Epithelial cell of proximal tubule (primary cell): ENCODE measurements at places on chromosomes 12 and 14. TPM values are rescaled to one million over a fixed set of nuclear protein-coding genes. Genes with fewer than 3 reads are reported as not detected.

Gene EXOC3L4
- total RNA-seq: 0.17 TPM in 1 of 2 replicates, not detected in the other

Gene RTN1
- 0.35 and 0.51 TPM in 2 replicates for total RNA-seq

Gene IFNG
- total RNA-seq: not detected in 2 replicates

Gene LBHD2
- not detected in 2 replicates for total RNA-seq

Gene SYT1
- total RNA-seq: 1.2 and 2.0 TPM in 2 replicates

Gene ESR2
- under 0.01 and 0.06 TPM in 2 replicates for total RNA-seq

Gene RFLNA
- total RNA-seq: 0.69 and 0.80 TPM in 2 replicates

Gene LRP6
- total RNA-seq: 9.3 and 23.8 TPM in 2 replicates

Gene SLC4A8
- total RNA-seq: 0.86 and 1.1 TPM in 2 replicates

Gene TMEM233
- 0.17 TPM in 1 of 2 replicates, not detected in the other for total RNA-seq

Gene DNAJC22
- total RNA-seq: 0.40 and 1.0 TPM in 2 replicates

Gene NGB
- 0.12 and 0.14 TPM in 2 replicates for total RNA-seq

Gene CLSTN3
- 25.2 and 57.5 TPM in 2 replicates for total RNA-seq

Gene NPC2
- 229 and 281 TPM in 2 replicates for total RNA-seq

Gene CHD8
- 43.9 and 50.1 TPM in 2 replicates for total RNA-seq

Gene DPPA3
- not detected in 2 replicates for total RNA-seq

Gene SERPINA10
- not detected in 2 replicates for total RNA-seq

Gene TTC7B
- 43.6 and 82.6 TPM in 2 replicates for total RNA-seq

Gene COX6A1
- 572 and 889 TPM in 2 replicates for total RNA-seq

Gene RERG
- total RNA-seq: 0.51 and 1.4 TPM in 2 replicates

Gene NEUROD4
- total RNA-seq: not detected in 2 replicates

Gene NUAK1
- 15.6 and 34.5 TPM in 2 replicates for total RNA-seq

Gene DBX2
- total RNA-seq: not detected in 2 replicates

Gene PDE3A
- total RNA-seq: 1.3 and 1.6 TPM in 2 replicates

Gene SLC39A5
- total RNA-seq: not detected in 2 replicates

Gene IRAK3
- total RNA-seq: 0.81 and 1.9 TPM in 2 replicates

Gene ART4
- 0.14 TPM in 1 of 2 replicates, not detected in the other for total RNA-seq
